Midbrain (tissue), 1 donor: ENCODE measurements at places on chromosomes 1 and 21.

- DNase-seq, result no peak
These were observed 960 bp downstream of the PCSK9 start for GRCh38 chr1:55040083-55040932.

DNA sequence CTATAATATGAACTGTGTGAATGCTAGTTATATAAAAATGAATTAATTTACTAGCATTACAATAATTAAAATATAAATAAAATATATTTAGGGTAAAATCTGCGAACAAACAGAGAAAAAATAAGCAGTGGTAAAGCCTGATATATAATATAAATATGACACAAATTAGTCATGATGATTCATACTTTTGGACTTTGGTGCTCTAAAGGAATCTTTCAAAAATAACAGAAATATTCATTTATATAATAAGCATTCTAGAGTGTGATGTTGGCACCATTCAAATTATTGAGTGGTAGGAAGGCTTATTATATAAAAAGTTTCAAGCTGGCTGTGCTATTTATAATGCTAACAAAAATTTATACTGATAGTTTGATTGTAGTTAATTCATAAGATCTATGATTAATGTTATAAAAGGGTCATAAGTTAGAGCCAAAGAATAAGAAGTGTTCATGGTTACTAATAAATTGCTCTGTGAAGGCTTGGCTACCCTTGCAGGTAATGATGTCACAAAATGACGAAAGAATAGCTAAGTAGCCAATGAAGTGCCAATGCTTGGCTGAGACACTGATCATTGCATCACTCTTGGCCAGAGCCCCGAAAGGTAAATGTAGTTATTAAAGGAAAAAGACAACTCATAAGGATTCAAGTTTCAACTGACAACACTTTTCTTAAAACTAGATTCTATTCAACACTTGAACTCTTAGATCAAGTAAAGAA, 108.7 kb downstream of the USH2A start:
- DNase-seq, result no peak

- DNase-seq, result no peak
These were observed 50.7 kb upstream of the SPOCD1 start for GRCh38 chr1:31866450-31867032.

- no peak for DNase-seq
These were observed 28.9 kb upstream of the C1orf87 start for GRCh38 chr1:60102267-60103061.

- DNase-seq, result no peak
These were observed 1.1 kb downstream of the GFI1 start for GRCh38 chr1:92485381-92486250.

- DNase-seq, result no peak
These were observed 98.8 kb upstream of the DUSP10 start for GRCh38 chr1:221840511-221841243.
